IPS DF 19.7 (cell line): ENCODE measurements at places on chromosomes 12 and 14.

DNA sequence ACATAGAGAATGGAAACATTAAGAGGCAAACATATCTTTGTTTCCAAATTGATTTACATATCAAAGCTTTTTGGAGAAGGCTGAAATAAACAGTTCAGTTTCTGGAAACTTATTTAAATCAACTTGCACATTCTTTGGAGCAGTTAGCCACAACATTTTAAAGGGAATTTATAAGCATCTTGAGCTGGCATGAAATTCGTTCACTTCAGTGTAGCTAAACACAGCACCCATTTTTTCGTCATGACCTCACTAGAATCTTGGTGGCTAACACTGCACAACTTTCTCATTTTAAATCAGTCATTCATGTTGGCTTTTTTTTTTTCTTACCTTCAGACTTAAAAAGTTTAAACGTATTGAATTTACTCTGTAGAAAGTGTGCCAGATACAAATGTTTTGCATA, 1139.9 kb upstream of the FLRT2 start:
- no peak for DNase-seq

GRCh38 chr14:51726166-51726899, 74.6 kb downstream of the FRMD6 start:
- DNase-seq: no peak

GRCh38 chr12:22477166-22477893, 67.0 kb downstream of the C2CD5 start:
- DNase-seq: no peak

DNA sequence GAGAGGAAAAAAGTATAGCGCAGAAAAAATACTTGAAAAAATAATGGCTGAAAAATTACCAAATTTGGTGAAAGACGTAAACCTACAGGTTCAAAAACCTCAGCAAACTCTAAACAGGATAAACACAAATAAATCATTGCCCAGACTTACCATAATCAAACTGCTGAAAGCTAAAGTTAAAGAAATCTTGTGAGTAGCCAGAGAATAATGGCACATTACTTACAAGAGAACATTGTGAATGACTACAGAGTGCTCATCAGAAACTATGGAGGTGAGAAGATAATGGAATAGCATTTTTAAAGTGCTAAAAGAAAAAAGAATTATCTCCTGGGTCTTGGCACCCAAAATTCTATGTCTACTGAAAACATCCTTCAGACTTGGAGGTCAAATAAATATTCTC, 36.0 kb downstream of the ATF1 start:
- no peak for DNase-seq

DNA sequence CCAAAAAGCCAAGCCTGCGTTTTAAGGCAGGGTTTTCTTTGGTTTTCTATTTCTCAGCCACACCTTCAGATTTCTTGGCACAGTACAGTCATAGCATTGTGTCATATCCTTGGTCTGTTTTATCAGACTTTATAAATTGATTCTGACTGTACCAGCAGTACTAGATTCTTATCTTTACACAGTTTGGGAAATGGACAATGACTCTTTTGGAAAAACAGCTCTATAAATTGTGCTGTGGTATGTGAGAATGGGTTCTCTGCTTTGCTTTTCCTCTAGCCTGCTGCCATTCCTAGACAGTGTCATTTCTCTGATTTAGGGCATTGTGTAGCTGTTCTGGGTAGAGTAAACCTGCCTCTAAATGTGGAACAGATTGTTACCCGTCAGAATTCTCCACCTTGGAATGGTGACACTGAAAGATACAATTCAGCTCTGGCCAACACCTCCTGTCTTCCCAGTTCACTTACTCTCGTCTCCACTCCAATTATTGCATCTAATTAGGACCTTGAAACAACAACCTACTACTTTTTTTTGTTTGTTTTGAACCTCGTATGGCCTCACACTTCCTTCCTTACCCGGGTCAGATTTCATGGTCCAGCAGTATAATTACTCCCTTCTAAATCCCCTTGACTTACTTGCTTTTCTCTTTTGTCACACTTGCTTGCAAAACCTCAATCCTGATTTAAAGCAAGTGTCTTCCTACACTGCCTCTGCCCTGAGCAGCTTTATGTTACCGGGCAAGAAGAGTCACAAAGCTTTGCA, 226.3 kb downstream of the ERC1 start:
- no peak for DNase-seq

- no peak for DNase-seq
Observed at GRCh38 chr14:34628681-34629135, 1.2 kb downstream of the SNX6 start.

- DNase-seq: no peak
Observed at GRCh38 chr12:46916796-46917419, 91.1 kb upstream of the SLC38A4 start.

DNA sequence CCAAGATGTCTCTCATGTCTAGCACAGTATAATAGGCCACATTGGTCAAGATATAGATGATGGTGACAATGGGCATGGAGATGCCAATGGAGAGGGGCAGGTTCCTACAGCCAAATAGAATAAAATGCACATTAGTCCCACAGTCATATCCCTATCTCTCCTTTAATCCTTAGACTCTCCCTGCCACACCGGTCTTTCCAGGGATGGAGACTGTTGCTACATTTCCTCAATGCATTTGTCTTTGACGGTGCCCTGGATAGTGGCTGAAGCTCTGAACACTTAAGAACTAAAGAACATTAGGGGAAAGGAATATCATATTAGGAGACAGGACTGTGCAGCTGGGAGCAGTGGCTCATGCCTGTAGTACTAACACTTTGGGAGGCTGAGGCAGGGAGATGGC, 9.7 kb downstream of the OXA1L start:
- DNase-seq: no peak

DNA sequence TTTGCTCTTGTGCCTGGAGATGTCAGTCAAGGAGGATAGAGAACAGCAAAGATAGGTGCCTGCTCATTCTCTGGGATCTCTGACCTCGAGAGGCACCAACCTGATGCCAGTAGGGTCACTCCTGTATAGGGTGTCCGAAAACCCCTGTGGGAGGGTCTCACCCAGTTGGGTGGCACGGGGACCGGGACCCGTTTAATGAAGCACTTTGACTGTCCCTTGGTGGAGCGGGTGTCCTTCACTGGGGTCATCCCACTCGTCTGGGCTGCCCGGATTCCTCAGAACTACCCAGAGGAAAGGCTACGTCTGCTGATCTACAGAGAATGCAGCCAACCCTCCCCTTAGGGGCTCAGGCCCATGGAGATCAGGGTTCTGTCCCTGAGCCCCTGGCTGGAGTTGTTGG, 157.6 kb downstream of the CAPZA3 start:
- no peak for DNase-seq

DNA sequence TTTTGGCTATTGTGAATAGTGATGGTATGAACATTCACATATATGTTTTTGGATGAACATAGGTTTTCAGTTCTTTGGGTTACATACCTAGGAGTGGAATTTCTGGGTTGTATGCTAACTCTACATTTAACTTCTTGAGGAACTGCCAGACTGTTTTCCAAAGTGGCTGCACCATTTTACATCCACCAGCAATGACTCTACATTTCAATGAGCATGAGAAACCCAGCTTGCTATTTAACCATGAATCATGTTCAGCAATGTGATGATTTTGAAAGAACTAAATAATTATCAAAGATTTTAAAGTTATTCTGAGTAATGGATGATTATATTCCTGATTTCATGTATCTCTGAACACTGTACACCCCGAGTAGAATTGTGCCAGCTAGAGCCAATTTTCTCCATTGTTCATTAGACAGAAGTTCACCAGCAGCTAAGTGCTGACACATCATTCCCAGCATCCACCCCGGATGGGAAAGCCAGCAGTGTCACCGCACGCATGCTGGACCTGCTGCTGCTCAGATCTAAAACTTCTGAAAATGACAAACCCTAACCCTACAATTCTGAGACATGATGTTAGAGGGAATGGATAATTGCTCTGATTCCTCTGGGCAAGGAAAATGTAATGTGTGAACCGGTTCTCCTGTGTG, 13.3 kb upstream of the ANAPC5 start:
- DNase-seq: no peak

DNA sequence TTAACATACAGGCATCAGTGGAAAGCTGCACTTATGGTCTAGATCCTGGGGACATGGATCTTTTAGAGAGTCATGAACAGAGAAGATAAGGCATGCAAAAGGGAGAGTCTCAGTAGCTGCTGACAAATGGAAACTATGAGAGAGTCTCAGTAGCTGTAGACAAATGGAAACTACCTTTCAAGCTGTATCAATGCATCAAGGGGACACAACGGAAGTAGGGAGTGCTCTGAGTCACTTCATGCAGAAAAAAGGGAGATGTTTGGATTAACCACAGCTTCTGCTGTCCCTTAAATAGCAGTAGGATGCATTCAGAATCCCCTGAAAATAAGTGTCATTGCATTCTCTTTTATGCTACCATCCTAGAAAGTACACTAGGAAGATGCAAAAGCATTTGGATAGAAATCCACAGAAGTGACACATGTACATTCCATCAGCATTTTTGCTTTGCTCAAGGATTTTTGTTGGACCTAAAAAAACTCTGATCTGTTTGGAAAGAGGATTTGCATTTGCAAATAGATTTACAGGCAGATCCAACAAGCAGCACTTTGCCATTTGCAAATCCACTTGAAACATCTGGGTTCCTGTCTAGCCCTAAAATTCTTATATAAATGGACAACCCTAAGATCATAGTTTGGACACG, 227.5 kb upstream of the LMO3 start:
- no peak for DNase-seq

DNA sequence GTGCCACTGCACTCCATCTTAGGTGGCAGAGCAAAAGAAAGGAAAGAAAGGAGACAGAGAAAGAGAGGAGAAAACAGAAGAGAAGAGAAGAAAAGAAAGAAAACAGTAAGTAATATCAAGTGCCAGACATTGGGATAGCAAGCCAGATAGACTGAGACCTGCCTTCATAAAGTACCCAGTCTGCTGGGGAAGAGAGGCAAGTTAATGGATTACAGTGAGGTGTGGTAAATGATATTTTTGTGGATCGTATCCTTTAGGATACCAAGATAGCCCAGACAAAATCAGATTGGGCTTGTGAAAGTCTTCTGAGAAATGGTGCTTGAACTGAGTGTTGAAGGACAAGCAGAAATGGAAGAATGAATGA, 1.5 kb upstream of the SPTSSA start:
- DNase-seq: no peak

- DNase-seq: no peak
Observed at GRCh38 chr12:131103669-131104462, 150.2 kb downstream of the ADGRD1 start.

DNA sequence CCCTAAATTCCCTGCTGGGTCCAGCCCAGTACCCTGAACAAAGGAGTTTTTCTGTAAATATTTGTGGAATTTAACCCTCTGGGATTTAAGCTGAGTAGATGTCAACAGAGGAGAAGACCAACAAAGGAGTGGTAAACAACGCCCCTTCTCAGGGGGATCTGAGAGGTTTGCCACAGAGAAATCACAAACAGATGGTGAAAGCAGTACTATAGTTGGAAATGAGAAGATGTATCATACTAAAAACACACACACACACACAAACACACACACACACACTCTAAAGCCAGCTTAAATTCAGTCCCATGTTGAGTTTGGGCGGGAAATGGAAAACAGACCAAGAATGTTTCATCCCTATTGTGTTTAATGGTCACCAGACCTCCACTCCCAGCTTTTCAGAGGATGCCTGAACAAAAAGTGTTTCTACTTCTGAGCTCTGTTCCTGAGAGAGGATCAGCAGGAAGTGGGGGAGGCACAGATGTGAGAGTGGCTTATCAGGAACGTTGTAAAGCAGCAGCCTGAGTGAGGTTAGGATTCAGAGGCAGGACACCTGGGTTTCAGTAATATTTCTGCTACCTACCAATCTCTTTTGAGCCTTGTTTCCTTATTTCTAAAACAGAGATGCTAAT, 3.2 kb downstream of the BIN2 start:
- no peak for DNase-seq

GRCh38 chr14:20409226-20409625, 4.1 kb downstream of the TEP1 start:
- DNase-seq: no peak

DNA sequence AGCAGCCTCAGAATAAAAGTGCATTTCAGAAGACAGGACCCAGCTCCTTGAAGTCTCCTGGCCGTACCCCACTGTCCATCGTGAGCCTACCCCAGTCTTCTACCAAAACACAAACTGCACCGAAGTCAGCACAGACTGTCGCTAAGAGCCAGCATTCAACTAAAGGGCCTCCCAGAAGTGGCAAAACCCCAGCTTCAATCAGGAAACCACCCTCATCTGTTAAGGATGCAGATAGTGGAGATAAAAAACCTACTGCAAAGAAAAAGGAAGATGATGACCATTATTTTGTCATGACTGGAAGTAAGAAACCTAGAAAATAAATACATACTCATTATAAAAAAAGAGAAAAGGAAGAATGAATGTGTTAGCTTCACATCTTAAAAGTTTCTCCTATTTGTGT, 51.1 kb downstream of the GAS2L3 start:
- DNase-seq: no peak

GRCh38 chr12:63023926-63024325, 89.0 kb upstream of the PPM1H start:
- DNase-seq: no peak

GRCh38 chr12:47747126-47747525, 11.6 kb downstream of the RAPGEF3 start:
- DNase-seq: no peak

- DNase-seq: no peak
Observed at GRCh38 chr12:8453021-8453513, 2.7 kb upstream of the CLEC6A start.

DNA sequence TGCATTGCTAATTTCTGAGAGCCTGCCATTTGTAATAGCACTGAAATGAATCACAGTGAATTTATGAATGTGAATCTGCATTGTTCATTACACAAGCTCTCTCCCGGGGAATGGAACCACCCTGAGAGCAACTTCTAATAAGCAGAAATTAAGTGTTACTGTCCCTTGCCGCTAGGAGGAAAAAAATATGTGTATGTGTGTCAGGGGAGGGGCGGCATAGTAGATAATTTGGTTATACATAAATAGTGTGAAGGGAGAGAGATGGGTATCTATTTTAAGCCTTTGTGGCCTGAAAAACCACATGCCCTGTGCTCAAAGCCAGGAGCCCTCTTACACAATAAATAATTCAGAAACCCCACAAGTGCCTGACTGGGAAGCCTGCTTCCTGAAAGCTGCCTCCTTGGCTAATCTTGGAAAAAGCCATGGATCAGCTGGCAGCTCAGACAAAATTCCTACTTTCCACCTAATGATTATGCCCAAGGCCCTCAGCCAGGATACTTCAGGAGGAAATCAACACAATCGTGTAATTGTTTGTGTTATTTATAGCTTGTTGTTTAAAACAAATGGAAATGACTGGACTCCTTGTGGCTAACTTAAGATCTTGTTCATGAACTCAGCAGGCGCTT, 366.2 kb upstream of the KITLG start:
- DNase-seq: no peak

DNA sequence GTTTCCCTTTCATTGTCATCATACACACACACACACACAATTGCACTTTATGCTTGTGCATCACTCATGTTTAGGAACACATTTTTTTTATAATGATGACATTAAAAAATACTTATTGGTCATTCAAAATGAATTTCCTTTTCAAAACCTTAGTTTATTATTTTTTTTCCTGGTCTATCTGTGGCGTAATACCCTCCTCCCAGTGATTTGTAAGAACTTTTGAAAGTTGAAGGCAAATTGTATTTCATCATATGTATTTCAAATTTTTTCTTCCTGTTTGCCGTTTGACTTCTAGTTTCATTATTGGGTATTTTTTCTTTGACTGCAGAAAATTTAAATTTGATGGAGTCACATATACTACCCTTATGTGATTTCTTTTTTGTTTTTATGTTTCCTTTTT, 2.5 kb upstream of the LRRK2 start:
- no peak for DNase-seq
